ENCODE measurements at places on chromosomes 1 and 21.
A peak's percentile ranks its signal among the peaks of the same experiment; 100 is the strongest.

- no peak for DNase-seq
Observed at GRCh38 chr21:33899199-33899598, 16.4 kb downstream of the ATP5PO start.

DNA sequence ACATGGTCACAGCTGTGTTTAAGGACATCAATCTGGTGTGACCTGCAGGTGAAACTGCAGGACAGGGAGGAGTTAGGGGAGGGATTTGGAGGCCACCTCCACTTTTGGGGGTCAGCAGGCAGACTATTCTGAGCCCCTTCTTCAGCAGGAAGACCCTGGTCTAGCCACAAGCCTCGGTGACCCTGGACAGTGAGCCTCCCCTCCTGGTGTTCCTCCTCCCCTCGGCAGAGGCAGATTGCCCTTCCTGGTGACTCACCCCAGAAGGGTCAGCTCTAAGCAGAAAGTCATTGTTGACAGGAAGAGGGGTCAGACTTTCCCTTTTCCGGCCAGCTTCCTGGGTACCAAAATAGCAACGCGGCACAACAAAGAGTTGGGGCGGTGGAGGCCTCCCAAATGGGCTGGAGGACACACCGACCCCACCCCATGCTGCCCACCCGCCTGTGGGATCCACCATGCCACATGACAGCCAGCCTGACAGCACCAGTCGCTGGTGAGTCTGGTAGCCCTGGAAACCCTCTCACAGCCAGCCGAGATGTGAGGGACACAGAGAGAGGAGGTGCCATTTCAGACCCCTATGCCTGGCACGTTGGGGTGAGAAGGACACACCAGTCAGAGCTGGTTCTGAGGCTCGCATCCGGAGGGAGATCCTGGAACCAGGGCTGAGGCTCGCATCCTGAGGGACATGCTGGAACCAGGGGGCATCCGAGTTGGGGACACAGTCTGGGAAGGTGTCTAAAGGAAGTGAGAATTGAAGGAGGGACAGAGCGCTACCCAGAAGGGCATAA is 14.7 kb upstream of the CSF1 start:
- no peak for DNase-seq

GRCh38 chr1:95407131-95407885 is 173.3 kb downstream of the RWDD3 start:
- no peak for DNase-seq

DNA sequence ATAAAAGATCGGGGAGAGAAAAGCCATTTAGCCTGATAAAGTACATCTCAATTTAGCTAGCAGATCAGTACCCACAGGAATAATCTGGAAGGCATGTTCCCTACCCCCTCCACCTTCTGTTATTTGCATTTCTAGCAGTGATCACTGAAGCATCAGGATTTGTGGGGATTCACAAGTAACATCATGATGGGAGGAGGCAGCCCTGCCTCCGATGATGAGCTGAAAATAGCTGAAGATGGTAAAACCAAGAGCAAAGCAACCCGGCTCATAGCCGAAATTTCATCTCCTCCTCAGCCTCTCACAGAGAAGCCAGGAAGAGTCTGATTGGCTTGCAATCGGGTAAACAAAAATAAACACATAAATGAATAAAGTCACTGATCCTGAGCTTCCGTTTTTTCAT is 2.4 kb downstream of the CCSAP start:
- no peak for DNase-seq

DNA sequence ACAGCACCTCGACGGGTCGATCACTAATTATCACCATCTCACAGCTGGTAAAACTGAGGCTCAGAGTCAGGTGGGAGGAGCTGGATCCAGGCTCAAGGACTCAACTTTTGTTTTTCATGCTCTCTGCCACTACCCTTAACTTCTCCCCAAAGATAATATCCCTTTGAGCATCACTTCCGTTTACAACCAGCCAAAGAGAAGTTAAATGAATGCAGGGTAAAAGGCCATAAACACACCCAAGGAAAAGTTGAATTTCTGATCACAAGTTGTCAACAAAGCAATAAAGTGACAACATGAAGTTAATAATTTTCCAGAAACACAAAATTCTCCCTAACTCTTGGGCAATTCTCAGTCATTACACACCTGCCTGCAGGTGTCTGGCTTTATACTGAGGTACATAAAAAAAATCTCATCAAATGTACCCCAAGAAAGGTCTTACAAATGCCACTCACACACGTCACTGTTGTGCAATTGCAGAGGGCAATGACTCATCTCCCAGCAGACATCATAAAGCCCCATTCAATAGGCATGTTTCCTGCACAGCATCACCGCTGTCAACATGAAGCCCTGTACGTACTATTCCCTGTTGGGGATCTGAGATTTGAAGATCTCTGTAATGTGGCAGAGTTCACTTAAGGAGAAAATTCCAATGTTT is 3.4 kb downstream of the OR2T11 start:
- DNase-seq = no peak

- no peak for DNase-seq
Observed at GRCh38 chr1:209896346-209896745, 41.7 kb upstream of the SYT14 start.

- DNase-seq = no peak
Observed at GRCh38 chr1:58047265-58047858, 499.2 kb downstream of the OMA1 start.

- DNase-seq = no peak
Observed at GRCh38 chr1:60762911-60763310, 319.4 kb upstream of the NFIA start.

GRCh38 chr1:22907528-22907927 is 65.1 kb downstream of the LACTBL1 start:
- DNase-seq = no peak

- no peak for DNase-seq
Observed at GRCh38 chr1:166270476-166271150, 103.8 kb upstream of the FAM78B start.

DNA sequence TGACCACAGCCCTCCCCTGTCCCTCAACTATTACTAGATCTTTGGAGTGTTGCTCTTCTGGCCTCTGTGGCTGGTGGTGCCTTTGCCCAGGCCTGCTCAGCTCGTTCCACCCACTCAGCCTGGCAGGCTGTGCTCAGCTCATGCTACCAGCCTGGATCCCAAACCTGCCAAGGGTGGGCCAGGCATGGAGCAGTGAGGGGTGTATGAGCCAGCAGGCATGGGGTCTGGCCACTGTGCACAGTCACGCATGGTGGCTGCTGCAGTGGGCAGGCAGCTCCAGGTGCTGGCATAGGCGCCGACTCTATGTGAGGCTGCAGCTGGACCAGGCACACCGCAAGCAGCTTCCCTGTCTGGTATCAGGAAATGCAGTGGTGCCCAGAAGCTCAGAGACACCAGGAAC is 449.9 kb downstream of the MATN1 start:
- no peak for DNase-seq

DNA sequence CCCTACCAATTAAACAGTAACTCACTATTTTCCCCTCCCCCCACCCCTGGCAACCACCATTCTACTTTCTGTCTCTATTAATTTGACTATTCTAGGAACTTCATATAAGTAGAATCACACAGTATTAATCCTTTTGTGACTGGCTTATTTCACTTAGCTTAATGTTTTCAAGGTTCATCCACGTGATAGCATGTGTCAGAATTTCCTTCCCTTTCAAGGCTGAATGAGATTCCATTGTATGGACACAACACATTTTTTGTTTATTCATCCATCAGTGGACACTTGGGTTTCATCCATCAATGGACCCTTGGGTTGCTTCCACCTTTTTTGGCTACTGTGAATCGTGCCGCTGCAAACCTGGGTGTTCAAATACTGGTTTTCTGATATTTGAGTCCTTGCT is 41.7 kb downstream of the EIF2D start:
- no peak for DNase-seq

GRCh38 chr1:92554216-92554615 is 67.5 kb upstream of the GFI1 start:
- DNase-seq = no peak

GRCh38 chr1:178774263-178774662 is 49.2 kb downstream of the RALGPS2 start:
- DNase-seq = peak; percentile 2

- no peak for DNase-seq
Observed at GRCh38 chr1:21436488-21437340, 3.2 kb upstream of the NBPF3 start.

GRCh38 chr1:111847466-111847865 is 91.8 kb downstream of the DDX20 start:
- no peak for DNase-seq

- DNase-seq = peak; percentile 59
Observed at GRCh38 chr1:36365381-36365780, 20.3 kb downstream of the STK40 start.

- DNase-seq = peak; percentile 56
Observed at GRCh38 chr1:192263436-192263835, 53.4 kb upstream of the RGS21 start.

- DNase-seq = no peak
Observed at GRCh38 chr1:94071391-94071790, 49.6 kb downstream of the ABCA4 start.

DNA sequence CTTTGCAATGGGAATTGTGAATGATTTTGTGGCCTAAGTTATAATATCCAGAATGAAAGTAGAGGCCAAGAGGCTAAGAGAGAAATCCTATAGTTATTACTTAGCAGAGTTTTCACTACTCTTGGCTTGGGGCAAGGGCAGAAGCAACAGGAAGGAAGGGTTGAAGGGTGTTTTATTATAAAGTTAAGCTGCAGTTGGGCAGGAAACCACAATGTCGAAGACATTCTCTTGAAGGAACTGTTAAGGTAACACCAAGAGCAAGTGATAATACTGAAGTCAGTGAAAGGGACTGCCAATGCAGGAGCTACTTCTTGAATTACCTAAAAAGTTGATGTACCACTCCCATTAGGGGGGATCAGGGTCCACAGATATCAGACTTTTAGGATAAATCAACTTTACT is 8.3 kb downstream of the XCL2 start:
- no peak for DNase-seq

DNA sequence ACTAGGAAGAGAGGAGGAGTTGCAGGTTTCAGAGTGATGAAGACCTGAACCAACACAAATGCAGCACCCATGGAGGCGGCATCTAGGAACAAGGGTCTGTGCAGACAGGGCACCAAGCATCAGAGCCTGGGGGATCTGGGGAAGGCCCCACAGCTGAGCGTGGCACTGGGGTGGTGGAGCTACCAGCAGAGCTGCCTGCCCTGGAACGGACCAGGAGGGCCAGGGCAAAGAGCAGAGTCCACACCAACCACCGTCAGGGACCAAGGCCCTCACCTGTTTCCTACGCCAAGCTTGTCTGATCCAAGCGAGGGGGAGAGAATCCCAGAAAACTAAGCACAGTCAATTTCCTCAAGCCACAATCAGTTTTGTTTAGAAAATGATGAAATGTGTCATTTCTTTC is 79.0 kb upstream of the SYT6 start:
- no peak for DNase-seq

All from skeletal muscle cell (primary cell).